ENCODE measurements at places on chromosomes 5 and 9.

- DNase-seq: no peak
Measured at GRCh38 chr9:127950513-127951289, 13.0 kb upstream of the DPM2 start.

- DNase-seq: no peak
Measured at GRCh38 chr5:177427919-177428573, 1.6 kb downstream of the GRK6 start.

GRCh38 chr5:73867345-73868335, 241.6 kb downstream of the ARHGEF28 start:
- DNase-seq: no peak

GRCh38 chr5:96751203-96752169, 56.3 kb downstream of the ERAP1 start:
- DNase-seq: no peak

- no peak for DNase-seq
Measured at GRCh38 chr5:135072387-135073281, 38.6 kb upstream of the PITX1 start.

GRCh38 chr9:86741311-86742208, 205.7 kb downstream of the GAS1 start:
- DNase-seq: no peak

GRCh38 chr5:74538206-74538661, 102.3 kb downstream of the ENC1 start:
- DNase-seq: no peak

GRCh38 chr5:75275756-75276155, 39.1 kb upstream of the ANKRD31 start:
- DNase-seq: no peak

DNA sequence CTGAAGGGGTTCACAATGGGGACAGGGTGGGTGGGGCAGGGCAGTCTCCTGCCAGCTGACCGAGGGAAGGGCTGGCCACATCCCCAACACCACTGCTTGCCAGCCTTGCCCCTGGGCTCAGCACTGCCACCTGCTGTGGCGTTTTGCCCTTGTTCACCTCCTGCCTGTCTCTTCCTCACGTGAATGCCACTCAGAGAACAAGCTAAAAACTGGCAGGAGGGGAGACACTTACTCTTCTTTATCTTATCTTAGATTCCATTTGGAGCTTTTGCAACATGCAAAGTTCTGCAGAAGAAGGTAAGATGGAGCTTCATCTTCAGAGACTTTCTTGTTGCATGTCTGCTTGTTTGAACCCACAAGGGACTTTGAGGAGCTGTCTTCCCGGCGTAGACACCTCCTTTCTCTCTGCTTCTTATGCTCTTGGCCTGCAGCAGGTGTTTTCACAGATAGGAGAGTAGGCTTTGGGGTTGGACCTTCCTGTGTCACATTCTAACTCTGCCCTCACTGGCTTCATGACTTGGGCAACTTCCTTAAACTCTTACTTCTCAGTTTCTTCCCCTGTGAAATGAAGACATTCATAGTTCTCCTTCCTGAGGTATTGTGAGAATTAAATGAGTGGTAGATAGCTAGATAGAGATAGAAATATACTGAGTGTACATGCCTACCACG, 4.1 kb downstream of the LRSAM1 start:
- DNase-seq: no peak

- DNase-seq: no peak
Measured at GRCh38 chr9:116247791-116248374, 94.3 kb downstream of the PAPPA start.

GRCh38 chr9:36092014-36092413, 44.5 kb upstream of the GLIPR2 start:
- DNase-seq: no peak

- DNase-seq: no peak
Measured at GRCh38 chr9:121019273-121019672, 30.8 kb downstream of the C5 start.

DNA sequence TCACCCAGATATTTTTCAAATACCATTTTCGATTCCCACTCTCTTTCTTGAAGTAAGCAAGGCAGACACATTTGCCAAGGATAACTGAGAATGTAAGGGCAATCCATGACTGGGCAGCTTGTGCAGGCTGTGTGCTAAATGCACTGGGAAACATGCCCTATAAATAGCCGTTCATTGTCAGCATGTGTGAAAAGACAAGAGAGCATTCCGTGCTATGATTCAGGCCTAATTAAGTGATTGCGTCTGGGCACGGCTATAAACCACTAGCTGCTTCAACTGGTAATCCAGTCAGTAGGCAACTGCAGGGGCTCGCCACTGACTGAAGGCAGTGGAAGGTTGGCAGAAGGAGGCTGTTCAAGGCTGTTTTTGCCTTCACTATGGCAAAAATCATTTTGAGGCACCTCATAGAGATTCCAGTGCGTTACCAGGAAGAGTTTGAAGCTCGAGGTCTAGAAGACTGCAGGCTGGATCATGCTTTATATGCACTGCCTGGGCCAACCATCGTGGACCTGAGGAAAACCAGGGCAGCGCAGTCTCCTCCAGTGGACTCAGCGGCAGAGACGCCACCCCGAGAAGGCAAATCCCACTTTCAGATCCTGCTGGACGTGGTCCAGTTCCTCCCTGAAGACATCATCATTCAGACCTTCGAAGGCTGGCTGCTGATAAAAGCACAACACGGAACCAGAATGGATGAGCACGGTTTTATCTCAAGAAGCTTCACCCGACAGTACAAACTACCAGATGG, at the start of gene HSPB3:
TSS of gene HSPB3 (plus strand) at position 287 of the 745 bp plus-strand sequence. CDS start at position 378, 91 bp downstream.
- DNase-seq: no peak

DNA sequence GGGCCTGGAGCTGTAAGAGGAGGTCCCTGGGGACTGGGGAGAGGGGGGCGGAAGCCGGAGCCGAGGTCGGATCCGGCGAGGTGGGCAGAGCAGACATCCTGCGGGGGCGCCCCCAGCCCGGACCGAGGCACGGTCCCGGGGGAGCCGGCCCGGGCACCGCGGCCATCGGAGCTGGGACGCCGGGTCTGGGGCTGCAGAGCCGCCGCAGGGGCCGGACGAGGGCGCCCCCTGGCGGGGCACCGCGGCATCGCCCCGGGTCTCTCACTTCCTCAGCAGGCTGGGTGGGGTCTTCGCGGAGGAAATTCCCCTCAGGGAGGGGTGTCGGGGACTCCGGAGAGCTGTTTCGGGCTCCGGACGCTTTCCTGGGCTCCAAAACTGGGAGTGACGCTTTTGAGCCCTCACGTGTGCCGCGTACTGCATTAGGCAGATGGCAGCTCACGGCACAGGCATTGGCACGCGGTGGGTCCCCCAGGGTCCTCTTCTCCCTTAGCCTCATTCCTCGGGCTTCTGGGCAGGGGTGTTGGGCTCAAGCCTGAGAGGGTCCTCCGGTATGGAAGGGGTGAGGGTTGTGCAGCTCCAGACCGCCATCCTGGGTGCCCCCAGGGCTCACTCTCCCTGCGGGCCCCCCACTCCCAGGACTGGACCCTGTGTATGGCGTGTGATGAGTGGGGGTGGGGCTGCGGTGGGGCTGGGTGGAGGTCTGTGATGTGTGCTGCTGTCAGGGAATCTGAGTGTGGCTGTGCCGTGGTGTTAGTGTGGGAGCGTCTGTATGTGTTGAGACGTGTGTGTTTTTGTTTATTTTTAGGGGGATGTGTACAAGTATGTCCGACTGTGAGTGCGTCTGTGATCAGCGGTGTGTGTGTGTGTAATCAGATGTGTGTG, 29.6 kb downstream of the LHX2 start:
- no peak for DNase-seq

DNA sequence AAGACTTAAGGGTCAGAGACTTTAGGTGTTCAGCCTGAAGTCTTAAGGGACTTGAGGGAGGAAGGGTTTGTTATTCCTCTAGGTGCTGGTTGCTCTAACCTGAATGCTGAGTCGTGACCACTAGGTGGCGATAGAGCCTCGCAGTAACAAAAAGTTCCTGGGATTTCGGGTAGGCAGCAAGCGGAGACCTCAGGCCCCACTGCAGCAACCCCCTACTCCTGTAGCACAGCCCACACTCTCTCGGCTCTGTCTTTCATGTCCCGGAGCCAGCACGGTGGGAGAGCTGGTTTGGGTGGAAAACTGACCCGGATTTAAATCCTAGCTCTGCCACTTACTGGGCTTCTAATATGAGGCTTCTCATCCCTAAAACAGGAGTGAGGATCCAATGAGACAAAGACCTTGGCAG, 100.3 kb upstream of the PANK3 start:
- DNase-seq: peak; percentile 41

DNA sequence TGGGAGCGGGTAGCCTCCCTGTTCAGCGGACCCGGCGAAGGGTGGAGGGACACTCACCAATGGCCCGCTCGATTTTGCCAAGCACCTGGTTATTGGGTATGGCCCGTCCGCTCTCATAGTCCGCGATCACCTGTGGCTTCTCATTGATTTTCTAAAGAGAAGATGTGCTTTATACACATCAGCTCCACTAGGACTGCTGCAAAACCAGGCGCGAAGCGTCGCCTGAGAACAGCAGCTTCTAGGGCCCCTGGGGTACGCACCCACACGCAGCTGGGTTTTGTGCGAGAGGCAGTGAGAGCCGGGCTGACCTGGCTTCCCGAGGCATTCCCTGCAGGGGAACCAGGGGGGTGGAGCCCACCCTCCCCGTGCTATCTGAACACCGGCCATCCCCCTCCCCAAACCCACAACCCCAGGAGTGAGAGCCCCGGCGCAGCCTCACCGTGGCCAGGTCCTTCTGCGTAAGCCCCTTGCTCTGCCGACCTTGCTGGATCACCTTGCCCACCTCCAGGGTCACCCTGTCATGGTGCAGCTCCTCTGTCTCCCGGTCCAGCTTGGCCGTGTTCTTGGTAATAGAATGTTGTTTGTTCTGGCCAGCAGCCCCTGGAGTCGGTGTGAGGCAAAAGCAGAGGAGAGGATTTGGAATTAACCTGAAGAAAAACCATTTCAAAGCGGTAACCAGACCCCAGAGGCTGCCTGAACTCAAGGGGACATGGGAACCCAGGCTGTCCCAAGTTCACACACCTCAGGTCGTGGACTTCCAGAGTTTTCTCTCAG, 3.1 kb downstream of the EDF1 start:
- DNase-seq: no peak

- DNase-seq: no peak
Measured at GRCh38 chr9:16687678-16688369, 182.6 kb downstream of the BNC2 start.

GRCh38 chr9:129177443-129177790, 644 bp downstream of the IER5L start:
- no peak for DNase-seq

GRCh38 chr9:2260417-2261306, 245.5 kb downstream of the SMARCA2 start:
- DNase-seq: no peak

- DNase-seq: no peak
Measured at GRCh38 chr5:36158144-36158543, 6.2 kb downstream of the SKP2 start.

DNA sequence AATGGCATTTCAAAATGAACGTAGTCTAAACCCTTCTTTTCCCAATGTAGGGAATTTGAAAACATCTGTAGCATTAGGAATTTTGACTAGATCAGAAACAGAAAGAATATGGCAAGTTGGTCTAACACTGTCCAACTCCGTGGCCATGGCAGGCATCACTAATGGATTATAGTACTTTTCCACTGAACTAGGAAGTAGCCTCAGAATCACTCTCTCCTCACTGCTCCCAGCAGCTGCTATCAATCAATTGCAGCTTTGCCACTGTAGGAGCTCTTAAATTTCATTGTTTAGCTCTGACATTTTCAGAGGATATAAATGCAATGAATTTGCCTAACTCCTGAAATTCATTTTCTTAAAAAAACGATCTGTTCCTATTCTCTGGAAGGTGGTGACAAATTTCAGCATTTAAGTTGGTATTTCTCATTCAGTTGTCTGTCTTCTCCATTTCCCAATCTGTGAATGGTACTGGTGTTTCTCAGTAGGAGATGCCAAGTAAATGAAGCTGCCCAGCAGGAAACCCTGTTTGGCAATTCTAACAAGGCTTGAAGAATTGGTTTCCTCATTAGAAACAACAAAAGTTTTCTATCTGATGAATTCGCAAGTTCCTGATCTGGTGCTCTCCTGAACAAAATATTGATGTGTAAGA, 64.7 kb downstream of the TLR4 start:
- DNase-seq: no peak

DNA sequence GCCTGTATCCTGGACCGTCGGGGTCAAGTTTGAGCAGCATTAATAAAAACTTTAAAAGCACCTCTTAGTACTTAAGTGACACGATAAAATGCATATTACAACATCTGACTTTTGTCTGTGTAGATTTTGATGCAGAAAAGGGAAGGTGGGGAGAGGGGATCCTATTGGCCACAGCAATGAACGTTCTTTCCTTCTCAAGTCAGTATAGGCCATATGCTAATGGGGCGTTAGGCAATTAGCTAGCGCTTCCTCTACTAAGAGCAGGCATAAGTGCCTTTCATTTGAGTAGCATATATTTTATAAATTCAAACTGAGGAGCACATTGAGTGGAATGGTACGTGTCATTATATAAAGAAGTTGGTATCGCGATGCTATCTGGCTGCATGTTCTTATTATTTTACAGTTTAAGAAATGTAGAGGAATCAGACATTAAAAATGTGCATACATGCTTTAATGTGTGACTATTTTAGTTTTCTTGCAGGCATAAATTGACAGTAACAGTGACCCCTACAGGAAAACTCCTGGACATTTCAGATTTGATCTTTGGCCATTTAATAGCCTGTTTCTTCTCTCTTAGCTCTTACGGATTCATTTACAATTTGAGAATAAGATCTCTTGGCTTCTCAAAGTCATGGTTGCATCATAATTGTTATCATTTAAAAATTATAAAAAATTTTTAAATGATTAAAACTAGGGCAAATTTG, 1.1 kb upstream of the GNA14 start:
- peak; percentile 18 for DNase-seq

DNA sequence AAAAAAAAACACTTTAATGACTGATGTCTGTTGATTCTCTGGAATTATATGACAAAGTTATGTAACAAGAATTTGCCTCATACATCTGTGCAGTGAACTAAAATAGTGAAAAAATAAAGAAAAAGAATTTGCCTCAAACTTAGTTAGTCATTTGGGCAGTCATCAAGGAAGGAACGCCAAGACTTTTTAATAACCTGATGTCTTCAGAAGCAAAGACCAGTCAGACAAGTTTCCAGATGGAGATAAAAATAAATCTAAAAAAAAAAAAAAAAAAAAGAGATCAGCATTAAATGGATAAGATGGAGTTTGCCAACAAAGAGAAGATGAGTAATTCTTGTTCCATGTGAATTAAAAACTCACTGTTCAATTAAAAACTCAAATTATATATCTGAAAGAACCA, 52.3 kb upstream of the JMY start:
- DNase-seq: no peak

GRCh38 chr9:136544964-136545691, 720 bp downstream of the NOTCH1 start:
- DNase-seq: no peak

DNA sequence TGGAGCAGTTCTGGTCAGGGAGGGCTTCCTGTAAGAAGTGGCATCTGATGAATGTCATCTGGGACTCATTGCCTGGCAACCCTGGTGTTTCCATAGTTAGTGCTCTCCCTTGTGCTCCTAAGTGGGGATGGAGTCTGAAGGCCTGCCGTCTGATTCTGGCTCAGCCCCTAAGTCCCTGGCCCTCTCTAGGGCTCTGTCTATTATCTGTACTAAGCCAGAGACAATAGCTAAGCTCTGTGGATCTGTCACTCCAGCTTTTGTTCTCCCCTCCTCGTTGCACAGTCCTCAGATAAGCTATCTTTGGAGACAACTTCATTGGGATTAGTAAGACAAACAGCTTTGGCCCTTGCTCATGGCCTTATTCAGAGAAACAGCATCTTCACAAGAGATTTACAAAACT, 30.6 kb upstream of the TTC1 start:
- DNase-seq: no peak

- DNase-seq: no peak
Measured at GRCh38 chr9:133104718-133105460, 16.2 kb downstream of the RALGDS start.
